Stimulated activated CD4-positive, alpha-beta T cell treated with anti-CD3 and anti-CD28 coated beads, Interleukin-12 subunit alpha, Interleukin-12 subunit beta, amount 100 ng/mL, for 48 hours (primary cell): ENCODE measurements at places on chromosomes 11 and 22.
A peak's percentile ranks its signal among the peaks of the same experiment; 100 is the strongest.

DNA sequence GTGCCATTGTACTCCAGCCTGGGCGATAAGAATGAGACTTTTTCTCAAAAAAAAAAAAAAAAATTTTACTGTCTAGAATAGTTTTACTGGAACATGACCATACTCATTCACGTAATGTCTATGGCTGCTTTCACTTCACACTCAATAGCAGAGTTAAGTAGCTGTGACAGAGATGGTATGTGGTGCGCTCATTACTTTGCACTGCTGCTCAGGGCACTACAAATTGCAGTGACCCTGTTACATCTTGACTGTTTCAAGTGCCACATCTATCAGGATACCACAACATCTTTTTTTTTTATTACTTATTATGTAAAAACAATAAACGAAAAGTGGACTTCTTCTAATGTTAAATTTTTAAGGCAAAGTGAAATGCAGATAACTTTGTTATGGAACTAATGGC is 110.3 kb downstream of the ARHGAP20 start:
- no peak for DNase-seq

DNA sequence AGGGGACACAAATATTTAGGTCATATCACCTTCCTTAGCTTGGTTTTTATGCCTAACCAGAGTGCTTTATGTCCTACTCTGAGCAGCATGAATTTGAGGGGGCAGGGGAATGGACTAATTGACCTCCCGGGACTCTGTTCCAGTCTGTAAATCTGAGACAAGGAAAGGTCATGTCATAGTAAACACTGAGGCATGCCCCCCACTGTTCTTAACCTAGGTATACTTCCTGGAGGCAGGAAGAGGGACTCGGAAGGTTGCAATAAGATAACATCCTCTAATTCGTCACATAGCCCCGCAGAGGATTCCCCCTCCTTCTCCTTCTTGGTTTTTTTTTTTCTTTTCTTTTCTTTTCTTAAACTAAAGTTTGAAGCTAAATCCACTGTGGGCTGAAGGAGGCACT is 540.3 kb upstream of the CADM1 start:
- no peak for DNase-seq

- no peak for DNase-seq
Measured at GRCh38 chr22:38952281-38952993, 5.0 kb upstream of the APOBEC3A start.

GRCh38 chr11:78022397-78023396 is at the start of gene KCTD14:
KCTD14 (minus strand) TSS chr11:78023276; CDS start chr11:78023249, 27 bp downstream.
- DNase-seq = no peak

DNA sequence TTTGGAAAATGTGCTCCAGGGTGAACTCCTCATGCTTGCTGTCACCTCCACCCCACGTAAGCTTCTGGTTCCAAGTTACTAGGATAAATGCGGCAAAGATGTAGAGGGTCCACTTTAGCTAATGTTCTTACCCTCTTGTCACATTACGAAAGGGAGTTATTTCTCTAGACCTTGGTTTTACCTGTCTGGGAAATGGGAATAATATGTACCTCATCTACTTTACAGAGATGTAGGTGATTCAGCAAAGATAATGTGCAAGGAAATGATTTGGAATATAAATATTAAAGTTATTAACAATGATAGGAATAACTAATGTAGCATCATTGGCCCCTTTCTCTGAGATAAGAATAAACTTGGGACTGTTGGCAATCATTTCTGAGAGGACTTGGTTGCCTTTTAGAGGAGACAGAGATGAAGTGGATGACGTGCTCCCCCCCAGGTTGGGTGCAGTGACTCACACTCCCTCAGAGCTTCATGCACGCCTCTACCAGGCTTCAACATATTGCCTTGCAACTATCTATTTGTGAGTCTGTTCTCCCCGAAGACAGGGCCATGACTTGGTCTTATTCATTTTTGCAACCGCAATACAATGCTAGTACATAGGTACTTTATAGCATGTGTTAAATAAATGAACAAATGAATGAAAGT is 97.1 kb downstream of the ME3 start:
- DNase-seq = no peak

GRCh38 chr11:39784873-39785272 is 1674.6 kb downstream of the LRRC4C start:
- DNase-seq = no peak

DNA sequence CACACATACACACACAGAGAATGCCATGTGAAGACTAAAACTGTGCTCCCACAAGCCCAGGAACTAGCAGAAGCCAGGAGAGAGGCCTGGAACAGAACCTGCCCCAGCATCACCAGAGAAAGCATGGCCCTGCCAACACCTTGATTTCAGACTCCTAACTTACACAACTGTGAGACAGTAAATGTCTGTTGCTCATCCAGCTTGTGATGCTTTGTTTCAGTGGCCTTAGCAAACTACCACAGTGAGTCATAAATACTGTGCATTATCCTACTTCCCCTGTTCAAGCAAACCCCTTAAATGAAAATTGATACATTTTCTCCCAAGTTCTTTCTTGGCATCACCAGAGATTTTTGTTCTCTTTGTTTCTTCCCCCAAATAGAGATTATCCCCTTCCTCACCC is 1539.4 kb upstream of the TENM4 start:
- no peak for DNase-seq

DNA sequence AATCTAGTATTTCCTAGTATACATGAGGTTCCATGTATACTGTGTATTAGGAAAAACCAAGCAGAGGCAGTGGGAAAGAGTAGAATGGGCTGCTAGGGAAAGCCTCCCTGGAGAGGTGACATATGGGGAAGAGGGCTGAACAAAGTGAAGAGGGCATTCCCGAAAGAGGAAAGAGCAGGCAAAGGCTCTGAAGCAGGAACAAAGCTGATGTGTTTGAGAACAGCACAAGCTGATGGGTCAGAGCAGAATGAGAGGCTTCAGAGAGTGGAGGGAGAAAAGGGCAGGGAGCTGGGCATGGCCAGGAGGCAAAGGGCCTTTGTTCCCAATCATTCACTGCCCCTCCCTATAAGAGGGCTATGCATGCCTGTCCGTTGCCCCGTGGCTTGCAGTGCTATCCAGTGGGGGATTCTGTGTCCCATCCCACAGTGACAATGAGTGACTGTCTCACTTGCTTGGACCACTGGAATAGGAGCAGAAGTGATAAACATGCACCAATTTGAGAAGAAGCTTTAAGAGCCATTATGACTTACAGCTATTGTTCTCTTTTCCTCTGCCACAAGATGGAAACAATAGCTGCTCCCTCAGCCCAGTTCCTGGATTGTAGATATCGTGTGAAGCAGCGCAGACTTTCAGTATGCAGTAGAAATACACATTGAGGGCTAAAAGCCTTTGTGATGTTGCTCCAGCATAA is 39.6 kb downstream of the GALNT18 start:
- DNase-seq = no peak

GRCh38 chr11:32139896-32140520 is 49.1 kb downstream of the RCN1 start:
- no peak for DNase-seq

DNA sequence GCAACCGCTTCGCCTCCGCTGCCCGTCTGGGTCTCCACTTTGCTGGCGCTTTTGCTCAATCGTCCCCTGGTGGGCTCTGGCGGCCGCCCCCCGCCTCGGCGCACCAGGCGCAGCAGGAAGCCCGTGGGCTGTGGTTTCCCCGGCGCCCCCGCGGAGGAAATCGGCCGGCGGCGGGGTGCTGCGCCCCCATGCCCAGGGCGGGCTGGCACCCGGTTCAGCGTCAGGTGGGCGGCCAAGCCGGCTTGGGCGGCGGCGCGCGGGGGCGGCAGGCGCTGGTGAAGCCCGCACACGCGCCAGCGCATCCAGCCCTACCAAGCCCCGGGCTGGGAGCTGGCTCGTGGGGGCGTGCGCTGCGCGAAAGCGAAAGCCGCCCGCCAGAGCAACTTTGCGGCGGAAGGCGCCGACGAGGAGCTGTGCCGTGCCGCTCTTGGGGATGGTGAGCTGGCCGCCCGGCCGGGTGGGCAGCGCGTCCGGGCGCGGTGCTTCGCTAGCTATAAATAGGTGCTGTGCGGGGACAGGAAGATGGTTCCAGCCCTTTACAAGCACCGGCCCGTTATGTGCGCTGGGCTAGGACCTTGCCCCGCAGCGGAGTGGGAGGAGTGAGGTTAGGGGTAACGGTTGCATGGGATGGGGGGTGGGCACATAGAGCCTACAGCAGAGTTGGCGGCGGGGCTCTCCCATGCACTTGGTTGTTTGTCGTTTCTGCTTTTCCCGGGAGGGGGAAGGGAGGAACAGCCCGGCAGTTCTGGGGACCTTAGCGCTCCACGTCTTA is 25.0 kb upstream of the SUSD2 start:
- peak; percentile 50 for DNase-seq

DNA sequence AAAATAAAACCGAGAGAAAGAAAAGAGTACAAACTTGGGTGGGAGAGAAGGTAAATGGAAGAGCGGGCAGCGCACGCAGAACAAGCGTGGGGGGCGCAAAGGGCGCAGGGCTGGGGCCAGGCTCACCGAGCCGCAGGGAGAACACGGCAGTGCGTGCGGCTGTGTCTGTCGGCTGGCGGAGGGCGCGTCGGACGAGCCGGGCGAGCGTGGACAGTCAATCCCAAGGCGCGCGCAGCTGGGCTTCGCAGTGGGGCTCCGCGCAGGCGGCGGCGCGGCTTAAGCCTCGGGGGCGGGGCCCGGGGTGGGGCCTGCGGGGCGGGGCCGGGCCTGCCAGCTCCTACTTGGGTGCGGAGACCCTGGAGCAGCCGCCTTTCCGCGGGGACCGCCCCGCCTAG is at the start of gene UCP2:
Gene UCP2, minus strand, starts transcription at position 249 of the 395 bp plus-strand sequence. CDS start 4,465 bp downstream, outside the sequence.
- DNase-seq = peak; percentile 90

DNA sequence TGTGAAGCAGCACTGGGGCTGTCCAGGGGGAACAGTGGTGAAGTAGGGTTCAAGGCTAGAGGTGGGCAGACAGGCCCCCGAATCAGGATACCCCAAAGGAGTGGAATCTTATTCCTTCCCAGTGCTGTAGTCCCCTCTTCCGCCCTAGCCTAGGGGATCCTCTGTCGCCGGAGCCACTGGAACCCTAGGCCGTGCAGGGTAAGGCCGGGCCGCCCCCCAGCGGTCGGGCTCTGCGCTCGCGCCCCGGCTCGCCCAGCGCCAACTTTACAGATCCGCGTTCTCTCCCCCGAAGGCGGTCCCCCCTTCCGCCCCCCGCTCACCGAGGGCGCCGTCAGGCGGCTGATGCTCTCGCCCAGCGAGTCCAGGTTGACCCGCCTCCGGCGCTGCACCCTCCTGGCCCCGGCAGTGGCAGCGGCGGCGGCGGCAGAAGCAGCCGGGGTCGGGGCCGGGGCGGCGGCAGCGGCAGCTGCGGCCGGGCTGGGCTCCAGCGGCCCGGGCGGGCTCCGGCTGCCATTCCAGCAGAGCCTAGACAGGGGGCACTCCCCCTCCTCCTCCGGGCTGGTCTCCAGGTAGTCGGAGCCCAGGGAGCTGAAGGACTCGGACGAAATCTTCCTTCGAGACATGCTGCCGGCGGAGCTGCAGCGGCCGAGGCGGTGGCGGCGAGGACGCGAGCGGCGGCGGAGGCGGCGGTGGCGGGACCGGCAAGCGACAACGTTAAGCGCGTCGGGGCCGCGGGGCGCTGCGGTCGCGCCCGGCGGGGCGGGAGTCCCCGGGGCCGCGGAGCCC is 650 bp downstream of the GUCY1A2 start:
- peak; percentile 3 for DNase-seq

DNA sequence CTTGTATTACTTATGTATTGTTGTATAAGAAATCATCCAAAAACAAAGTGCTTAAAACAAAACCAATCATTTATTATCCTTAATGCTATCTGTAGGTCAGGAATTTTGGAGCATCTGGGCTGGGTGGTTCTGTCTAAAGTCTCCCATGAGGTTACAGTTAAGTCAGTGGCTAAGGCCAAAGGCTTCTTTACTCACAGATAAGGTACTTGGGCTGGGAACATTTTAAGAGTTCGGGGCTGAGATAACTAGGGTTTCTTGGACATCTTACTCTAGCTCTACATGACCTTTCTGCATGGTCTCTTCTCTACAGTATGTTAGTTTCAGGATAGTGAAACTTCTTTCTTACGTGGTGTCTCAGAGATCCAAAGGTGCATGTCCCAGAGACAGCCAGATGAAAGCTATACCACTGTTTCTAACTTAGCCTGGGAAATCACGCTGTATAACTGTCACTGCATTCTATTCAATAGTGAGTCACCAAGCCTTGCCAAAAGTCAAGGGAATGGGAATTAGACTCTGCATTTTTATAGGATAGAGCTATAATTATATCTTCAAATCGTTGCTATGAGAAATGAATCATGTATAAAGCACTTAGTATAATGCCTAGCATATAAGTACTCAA is 29.6 kb downstream of the SOX6 start:
- no peak for DNase-seq

- DNase-seq = no peak
Measured at GRCh38 chr11:118883368-118884071, at the start of gene CXCR5. CXCR5 (plus strand) TSS chr11:118883892; CDS start chr11:118883942, 50 bp downstream.

GRCh38 chr11:118921121-118921928 is 4.4 kb downstream of the BCL9L start:
- DNase-seq = no peak

DNA sequence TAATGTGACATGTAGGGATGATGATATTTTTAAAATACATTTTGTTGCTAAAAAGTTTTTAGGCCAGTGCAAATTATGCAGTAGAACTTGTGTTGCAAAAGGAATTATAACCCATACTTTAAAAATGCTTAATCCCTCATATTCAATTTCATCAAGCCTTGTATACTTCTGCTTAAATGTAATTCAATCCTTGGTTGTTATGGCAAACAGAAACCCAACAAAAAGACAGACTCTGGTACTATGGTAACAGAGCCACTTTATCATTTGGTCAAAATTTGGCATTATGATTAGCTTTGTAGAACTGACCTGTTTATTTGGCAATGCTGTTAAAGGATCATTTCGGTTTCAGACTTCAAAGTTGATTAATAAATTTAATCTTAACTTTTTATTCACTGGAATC is 284.8 kb downstream of the TMEM135 start:
- no peak for DNase-seq

GRCh38 chr11:20403059-20403458 is 15.5 kb downstream of the PRMT3 start:
- no peak for DNase-seq

DNA sequence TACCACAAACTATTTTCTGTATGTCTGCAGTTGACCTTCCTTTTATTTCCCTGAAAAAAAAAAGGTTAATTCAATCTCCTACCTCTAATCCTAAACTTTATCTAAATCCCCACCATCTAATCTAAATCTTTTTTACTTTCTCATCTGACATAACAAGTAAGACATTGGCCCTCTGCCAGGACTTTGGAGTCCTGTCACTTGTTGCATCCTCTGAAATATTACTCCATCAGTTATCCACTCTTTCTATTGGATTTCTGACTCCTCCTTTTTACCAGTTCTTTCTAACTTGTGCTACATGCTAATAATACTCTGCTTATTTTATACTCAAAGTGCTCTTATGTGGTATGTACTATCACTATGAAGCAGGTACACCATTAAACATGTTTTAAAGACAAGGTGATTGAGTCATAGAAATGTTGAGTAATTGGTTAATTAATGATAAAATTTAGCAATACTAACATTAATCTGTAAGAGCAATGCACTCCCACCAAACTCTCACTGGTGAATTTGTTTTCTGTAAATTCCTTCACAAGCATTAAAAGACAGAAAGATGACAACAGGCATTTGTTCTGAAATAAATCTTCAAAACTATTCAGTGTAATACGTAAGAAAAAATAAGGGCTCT is 914.2 kb upstream of the RAG2 start:
- DNase-seq = no peak
